Activated naive CD4-positive, alpha-beta T cell treated with Interleukin-2 at 50 U/mL for 16 hours (primary cell): ENCODE measurements at places on chromosomes 16 and 17.

GRCh38 chr16:73499276-73499675, 451.3 kb upstream of the ZFHX3 start:
- DNase-seq, result no peak

DNA sequence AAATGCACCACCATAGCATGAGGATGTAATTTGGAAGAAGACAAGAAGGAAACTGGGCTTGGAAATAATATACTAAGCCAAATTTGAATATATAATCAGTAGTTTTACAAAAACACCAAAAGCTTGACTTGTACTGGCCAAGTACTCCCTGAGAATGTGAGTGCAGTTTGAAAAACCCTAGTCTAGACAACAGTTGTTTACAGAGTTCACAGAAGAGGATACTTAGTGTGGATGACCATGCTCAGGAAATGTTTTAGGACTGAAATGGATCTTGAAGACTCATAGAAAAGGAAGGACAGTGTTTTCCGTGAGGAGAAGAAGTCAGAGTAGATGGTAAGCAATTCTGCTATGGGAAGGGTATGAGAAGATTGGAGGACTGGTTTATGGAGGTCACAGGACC, 1.9 kb upstream of the CDYL2 start:
- DNase-seq, result no peak

DNA sequence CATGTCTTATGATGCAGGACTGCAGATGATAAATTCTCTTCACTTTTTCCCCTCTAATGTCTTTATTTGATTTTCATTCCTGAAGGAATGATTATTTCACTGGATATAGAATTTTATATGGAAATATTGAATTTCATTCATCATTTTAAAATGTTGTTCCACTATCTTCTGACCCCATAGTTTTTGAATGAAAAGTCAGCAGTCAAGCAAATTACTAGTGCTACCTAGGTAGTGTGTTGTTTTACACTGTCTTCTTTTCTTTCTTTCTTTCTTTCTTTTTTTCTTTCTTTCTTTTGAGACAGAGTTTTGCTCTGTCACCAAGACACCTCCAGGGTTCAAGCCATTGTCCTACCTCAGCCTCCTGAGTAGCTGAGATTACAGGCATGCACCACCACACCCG, 76.9 kb downstream of the WSB1 start:
- no peak for DNase-seq

DNA sequence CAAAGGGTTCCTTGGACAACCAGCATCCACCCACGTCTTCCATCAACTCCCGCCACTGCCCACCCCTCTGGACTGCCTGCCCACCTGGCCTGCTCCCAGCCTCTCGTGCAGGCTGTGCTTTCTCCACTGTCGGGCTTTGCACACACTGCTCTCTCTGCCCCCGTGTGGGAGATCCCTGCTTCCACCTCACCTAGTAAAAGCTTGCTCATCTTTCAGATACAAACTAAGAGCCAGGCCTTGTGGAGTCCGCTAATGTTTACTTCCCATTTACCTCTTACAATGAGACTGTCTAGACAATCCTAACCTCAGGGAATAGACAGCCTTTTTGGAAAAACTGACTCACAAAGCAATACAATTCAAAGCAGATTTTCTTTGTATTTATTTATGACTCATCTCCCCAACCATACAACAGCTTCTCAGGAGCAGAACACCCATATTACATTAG, 67.6 kb downstream of the USP31 start:
- DNase-seq, result no peak

DNA sequence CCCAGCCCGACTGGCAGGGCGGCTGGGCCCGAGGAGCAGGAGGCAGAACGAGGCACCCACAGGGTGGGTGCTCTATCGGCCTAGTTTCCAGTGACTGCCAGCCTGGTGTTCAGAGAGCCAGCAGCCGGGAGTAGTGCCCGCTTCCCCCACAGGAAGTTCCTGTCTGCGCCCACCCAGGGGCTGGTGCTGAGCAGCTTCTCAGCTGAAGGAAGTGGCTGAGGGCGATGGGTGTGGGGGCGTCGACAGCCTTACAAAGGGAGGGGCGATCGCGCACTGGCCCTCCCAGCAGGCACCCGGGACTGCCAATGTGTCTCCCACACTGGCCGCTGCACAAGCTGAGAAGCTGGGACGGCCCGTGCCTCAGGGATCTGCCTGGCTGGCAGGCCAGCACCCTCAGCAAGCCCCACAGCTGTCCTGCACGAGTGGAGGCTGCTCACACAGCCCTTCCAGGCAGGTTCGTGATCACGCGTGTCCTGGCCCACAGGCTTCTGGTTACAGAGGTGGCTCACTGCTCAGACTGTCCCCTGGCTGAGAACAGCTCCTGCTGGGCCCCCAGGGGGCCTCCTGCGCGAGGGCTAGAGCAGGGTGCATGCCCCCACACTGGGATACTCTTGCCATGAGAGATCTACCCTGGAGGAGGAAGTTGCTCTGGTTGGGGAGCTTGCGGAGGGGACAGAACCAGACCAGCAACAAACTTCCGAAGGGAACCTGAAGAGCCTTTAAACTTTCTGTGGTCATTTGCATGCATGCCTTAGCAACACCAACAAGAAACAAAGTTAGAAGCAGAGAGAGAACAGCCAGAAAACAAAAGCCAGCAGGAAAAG, 2.5 kb downstream of the RNF166 start:
- peak; percentile 72 for DNase-seq

GRCh38 chr17:573036-573435, 141.6 kb downstream of the VPS53 start:
- DNase-seq, result no peak

- DNase-seq, result no peak
Observed at GRCh38 chr17:65220732-65221131, 83.6 kb downstream of the RGS9 start.

GRCh38 chr16:82044585-82044911, 9.5 kb downstream of the HSD17B2 start:
- no peak for DNase-seq

DNA sequence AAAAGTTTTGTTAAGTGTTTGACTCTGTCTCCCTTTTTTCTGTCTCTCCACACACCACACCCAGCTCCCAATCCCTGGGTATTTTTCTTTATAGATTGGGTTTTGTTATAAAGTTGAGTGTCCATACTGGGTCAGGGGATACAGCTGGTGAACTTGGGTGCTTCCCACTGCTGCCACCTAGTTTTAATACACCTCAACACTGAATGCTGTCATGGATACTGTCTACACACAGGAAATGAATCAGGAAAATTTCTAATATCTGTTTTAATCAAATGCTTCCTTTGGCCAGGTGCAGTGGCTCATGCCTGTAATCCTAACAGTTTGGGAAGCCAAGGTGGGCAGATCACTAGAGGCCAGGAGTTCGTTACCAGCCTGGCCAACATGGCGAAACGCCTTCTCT, 5.3 kb upstream of the TAOK1 start:
- no peak for DNase-seq

GRCh38 chr16:86881861-86882273, 303.5 kb downstream of the FOXL1 start:
- DNase-seq, result no peak

DNA sequence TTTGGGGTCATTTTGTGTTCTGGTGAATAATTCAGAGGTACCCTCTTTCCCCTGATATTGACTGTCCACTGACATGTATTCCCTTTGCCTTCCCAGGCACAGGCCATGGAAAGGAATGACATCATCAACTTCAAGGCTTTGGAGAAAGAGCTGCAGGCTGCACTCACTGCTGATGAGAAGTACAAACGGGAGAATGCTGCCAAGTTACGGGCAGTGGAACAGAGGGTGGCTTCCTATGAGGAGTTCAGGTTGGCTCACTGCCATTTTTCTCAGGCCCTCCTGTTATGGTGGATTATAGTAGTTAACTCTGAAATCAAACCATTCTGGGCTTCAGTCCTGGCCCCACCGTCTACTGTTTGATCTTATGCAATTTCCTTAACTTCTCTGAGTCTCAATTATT, 1.6 kb upstream of the EFTUD2 start:
- DNase-seq, result no peak

DNA sequence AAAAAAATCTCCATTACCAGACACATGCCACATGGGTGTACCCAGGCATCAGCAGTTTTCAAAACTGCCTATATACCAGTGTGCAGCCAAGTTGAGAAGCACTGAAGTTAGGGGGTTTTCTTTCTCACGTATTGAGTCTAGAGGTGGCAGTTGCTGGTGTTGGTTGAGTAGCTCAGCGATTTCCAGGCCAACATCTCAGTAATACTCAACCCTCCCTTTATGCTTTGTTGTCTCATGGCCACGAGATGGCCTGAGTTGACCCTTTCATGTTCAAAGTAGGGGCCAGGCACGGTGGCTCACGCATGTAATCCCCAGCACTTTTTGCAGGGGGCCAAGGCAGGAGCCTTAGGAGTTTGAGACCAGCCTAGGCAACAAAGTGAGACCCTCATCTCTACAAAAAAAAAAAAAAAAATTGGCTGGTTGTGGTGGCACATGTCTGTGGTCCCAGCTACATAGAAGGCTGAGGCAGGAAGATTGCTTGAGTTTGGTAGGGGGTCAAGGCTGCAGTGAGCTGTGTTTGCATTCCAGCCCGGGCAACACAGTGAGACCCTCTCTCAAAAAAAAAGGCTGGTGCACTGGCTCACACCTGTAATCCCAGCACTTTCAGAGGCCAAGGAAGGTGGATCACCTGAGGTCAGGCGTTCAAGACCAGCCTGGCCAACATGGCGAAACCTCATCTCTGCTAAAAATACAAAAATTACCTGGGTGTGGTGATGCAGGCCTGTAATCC, 10.8 kb downstream of the LRRC3C start:
- DNase-seq, result no peak

GRCh38 chr17:42193969-42194899, at the start of gene GHDC:
Gene GHDC (minus strand): TSS chr17:42194494. CDS start chr17:42193581, 913 bp downstream.
- peak; percentile 83 for DNase-seq

- DNase-seq, result no peak
Observed at GRCh38 chr17:28161311-28161710, 118.8 kb downstream of the NLK start.

DNA sequence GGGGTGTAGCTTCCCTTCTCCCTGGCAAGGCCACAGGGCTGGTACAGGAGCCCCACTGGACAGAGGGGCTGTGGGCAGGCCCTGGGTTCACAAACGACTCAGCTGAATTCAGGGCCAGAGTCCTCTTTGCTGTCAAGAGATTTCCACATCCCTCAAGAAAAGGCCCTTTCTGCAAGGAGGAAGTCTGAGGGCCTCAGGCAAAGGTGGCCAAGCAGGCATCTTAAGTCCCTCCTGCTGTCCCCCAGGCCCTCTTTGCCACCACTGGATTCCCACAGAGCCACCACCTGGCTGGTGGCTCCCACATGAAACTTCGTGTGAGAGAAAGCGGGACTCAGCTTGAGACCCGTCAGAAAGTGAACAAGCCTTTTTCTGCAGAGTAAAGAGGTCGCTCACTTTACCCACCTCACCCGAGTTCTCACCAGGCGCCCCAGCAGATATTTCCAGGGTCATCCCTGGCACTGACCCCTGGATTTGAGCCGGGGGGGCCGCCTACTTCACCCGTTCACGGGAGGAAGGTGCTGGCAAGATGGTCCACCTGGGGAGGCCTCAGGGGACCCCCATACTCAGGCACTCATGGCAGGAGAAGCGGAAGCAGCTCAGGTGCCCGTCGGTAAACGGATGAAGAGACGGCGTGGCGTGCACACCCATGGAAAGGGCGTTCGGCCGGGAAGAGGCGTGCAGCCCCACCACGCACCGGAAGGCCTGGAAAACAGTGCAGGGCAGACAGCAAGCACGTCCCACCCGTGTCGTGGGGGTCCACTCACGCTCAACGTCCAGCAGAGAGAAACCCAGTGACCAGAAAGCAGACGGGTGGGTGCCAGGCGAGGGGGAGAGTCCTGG, 3.6 kb downstream of the RNF166 start:
- DNase-seq, result no peak

DNA sequence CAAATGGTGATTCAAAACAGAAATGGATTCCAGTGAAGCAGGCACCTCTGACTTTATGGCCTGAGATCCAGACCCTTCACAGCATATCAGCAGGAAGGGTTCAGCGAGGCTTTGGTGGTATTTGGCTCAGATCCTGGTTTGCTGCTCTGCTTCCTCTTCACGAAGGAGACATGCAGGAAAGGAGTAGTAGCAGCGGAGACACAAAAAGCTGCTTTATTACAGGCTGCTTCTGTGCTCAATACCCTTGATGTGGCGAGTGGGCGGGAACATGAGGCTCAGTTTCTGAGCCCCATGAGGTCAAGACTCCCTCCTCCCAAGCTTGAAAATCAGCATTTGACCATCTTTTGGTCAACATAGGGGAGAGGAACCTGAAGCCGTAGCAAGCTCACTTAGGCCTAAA, 213.3 kb upstream of the AXIN2 start:
- no peak for DNase-seq

DNA sequence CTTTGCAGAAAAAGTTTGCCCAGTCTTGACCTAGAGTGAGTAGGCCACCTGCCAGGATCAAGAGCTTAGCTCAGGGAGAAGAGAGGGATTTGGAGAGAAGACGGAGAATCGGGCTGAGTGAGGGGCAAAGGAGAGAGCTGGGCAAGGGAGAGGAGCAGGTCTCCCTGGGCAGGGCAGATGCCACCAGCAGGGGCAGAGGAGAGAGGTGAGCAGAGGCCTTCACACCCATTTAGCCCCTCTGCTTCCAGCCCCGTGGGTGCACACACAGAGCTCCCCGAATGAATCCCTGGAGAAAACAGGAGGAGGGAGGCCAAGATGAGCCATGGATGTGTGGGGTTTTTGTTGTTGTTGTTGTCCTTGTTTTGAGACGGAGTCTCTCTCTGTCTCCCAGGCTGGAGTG, 29.2 kb downstream of the TBX4 start:
- no peak for DNase-seq

DNA sequence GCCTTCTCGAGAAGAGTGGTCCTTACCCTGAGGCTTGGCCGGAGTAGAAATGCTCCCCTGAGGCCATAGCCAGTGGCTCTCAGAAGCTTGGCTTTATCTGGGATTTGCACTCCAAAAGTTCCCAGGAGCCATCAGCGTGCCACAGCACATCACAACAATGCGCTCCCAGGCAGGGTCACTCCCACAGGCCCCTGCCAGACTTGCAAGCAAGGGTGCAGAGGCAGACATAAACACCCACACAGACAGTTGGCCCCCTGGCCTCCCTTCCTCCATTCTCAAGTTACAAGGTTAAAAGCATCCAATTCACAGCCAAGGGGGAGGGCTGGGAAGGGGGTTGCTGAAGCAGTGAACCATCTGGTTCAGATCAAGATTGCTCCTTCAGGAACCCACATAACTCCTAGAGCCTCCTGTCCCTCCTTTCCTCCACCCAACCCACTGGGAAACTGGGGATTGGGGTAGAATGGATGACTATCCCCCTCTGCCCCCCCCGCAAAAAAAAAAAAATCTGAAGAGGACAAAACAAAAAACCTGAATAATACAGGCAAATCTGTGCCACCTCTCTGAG, 1.8 kb downstream of the ST3GAL2 start:
- DNase-seq, result no peak

GRCh38 chr16:4273858-4274311, 1.1 kb upstream of the TFAP4 start:
- DNase-seq, result peak; percentile 52

GRCh38 chr16:84606081-84606875, 11.6 kb downstream of the COTL1 start:
- peak; percentile 36 for DNase-seq

DNA sequence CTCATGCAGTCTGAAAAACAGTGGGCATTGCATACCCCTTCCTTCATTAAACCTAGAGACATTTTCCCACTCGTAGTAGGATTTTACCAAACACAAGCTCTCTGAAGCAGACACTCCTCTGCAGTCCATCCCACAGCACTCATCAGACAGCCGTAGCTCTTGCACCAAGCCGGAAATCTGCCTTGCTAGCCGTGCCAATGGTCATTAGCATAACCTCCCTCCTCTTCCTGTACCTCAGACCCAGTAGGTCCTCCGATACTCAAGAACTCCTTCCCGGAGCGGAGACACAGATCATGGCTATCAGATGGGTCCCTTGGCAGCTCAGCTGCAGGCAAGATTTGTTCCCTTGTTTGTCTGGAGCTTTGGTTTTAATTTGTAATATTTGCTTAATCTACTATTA, 483.1 kb upstream of the PSMD7 start:
- DNase-seq, result no peak
